ENCODE measurements at places on chromosomes 12 and 14. TPM values are rescaled to one million over a fixed set of nuclear protein-coding genes. Genes with fewer than 3 reads are reported as not detected.
A peak's percentile ranks its signal among the peaks of the same experiment; 100 is the strongest.

- DNase-seq: peak; percentile 60
These were observed 3.0 kb downstream of the EVL start for GRCh38 chr14:100067971-100068959.

DNA sequence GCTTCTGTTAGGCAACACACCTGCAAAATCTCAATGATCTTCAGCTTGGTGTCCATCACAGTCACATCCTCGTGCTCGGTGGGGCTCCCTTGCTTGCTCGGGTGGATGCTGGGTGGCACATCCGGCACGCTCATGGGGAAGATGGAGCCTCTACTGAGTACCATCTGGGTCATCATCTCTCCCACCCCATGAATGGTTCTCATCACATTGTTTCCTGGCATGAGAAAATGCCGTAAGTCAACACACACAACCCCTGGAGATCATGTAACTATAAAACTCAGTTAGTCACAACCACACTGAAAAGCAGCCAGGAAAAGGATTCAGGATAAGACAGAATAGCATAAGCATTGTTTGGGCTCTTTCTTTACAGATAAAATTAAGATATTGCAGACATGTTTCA, 201.1 kb downstream of the ITPR2 start:
- no peak for DNase-seq

DNA sequence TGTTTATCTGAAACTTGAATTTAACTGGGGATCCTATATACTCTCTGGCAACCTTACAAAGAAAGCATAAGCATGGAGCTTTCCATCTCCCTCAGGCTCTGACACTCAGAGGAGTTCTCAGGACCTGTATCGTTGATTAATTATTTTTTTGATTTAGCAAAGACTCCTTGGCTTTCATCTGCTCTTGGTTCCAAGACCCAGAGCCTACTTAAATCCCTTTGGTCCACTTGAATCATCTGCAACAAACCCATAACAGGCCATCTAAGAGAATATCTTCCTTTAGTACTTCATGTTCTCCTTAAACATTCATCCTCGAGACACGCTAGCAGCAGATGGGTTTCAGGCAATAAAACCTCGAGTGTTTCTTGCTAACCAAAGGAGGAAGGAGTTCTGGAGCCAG, 85.4 kb downstream of the ZFP36L1 start:
- DNase-seq: no peak

- DNase-seq: no peak
These were observed at the start of gene SLC7A7 for GRCh38 chr14:22814941-22815713. TSS of gene SLC7A7 (minus strand) at chr14:22815435. CDS start at chr14:22813398, 2,037 bp downstream.

- peak; percentile 61 for DNase-seq
These were observed 512 bp downstream of the POU6F1 start for GRCh38 chr12:51217133-51217967.

DNA sequence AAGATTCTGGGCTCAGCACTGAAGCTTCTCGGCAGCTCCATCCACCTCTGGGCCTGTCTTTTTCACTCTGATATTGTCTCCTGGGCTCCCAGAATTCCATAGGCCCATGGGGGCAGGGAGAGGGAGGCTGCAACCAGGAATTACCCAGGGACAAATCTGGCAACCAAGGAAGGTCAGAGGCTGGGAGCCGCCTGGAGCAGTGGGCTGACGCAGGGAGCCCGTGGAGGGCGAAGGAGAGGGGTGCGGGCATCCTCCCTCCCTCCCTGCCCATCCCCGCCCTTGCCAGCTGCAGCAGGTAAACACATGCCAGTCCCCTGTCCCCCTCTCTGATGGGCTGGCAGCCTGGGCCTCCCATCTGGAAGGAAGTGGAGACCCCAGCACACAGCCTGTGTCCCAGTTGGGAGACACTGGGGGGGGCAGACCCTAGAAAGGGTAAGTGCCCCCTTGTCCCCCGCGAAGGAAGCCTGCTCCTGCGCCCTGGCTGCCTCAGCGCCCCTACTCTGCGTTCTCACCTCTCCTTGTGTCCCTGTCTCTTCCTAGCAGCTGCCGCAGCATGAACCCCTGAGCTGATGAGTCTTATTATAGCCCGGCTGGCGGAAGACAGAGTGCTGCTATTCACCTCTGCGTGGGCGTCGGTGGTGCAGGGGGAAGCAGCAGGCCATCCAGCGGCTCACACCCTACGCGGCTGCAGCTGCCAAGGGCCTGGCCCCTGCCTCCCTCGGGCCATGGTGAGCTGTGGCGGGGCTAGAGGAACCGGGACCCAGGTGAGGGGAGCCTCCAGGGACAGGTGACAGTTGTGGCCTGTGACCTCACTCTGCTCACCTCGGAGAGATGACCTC, 6.7 kb downstream of the LRTM2 start:
- no peak for DNase-seq

GRCh38 chr14:25570483-25570882, 520.5 kb upstream of the STXBP6 start:
- no peak for DNase-seq

DNA sequence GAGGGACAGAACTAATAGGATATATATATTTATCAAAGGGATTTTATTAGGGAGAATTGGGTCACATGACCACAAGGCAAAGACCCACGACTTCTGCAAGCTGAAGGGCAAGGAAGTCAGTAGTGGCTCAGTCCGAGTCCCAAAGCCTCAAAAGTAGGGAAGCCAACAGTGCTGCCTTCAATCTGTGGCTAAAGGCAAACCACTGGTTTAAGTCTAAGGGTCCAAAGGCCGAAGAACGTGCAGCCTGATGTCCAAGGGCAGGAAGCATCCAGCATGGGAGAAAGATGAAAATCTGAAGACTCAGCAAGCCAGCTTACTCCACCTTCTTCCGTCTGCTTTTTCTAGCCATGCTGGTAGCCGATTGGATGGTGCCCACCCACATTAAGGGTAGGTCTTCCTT, 157.9 kb upstream of the CRY1 start:
- DNase-seq: no peak

GRCh38 chr12:74401035-74401434, 136.6 kb upstream of the ATXN7L3B start:
- DNase-seq: no peak

DNA sequence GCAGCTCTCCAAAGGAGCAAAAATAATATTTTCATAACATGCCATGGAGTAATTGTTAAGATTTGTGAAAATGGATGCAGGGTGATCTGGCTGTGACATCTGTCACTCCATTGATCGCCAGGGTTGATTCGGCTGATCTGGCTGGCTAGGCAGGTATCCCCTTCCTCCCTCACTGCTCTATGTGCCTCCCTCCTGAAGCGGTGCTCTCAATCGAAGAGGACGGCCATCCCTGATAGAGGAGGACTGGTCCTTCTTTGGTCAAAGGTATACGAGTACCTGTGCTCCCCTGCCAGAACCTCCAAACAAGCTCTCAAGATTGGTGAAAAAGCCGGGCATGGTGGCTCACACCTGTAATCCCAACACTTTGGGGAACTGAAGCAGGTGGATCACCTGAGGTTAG, 47.9 kb downstream of the VCPKMT start:
- no peak for DNase-seq

DNA sequence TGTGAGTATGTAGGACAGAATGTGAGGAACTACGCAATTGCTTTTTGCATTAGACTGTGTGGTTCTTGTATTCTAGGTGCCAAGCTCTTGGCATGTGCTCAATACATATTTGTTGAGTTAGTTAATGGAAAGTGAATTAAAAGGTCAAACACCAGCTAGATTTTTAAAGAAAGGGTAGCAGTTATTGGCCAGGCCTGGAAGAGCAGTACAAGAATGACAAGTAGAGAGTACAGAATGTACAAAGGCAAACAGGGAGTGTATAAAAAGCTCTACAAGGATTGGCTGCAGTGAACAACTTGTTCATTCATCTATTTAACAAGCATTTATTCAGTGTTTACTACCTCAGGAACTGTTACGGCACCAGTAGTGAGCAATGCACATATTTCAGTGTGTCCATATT, 854.0 kb upstream of the SEL1L start:
- DNase-seq: no peak

DNA sequence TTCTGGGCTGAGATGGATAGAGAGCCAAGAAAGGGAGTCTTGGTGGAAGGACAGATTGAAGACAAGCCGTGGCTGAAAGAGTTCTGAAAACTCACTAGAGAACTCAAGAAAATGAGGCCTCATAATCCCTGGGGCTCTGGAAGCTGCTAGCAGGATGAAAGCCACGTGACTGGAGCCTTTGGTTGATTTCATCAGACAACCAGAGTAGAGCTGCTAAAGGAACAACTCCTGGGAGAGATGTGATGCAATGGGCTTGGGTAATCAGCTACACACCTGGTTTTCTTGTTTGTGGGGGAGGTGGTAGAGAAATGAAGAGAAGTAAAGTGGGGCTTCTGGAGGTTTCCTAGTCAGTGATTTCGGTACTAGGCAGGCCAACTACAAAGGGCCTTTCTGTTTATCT, 13.4 kb downstream of the CSRNP2 start:
- DNase-seq: no peak

- no peak for DNase-seq
These were observed 13.3 kb upstream of the BTG1 start for GRCh38 chr12:92158796-92159439.

- DNase-seq: no peak
These were observed 8.3 kb downstream of the CEP128 start for GRCh38 chr14:80933282-80933681.

GRCh38 chr12:116551952-116552772, 7.0 kb upstream of the MAP1LC3B2 start:
- no peak for DNase-seq

DNA sequence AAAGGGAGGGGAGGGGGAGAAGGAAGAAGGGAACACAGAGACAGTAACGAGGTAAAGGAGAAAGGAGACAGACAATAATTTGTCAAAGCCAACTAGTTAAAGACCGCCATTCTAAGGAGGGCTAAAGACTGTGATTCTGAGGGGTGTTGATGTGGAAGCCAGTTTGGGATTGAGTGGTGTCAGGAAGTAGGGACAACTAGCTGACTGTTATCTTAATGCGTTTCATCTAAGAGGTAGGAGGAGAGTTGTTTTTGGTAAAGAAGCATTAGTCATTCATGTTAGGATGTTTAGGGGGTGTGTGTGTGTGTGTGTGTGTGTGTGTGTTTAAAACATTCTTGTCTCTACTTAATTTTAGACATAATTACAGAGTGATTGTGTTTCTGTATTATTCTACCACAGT, 95.0 kb downstream of the INSM2 start:
- no peak for DNase-seq

- DNase-seq: no peak
These were observed 42.0 kb downstream of the ADIPOR2 start for GRCh38 chr12:1732914-1733313.

GRCh38 chr14:81313200-81313599, 86.9 kb downstream of the STON2 start:
- no peak for DNase-seq

GRCh38 chr12:71636704-71637115, 26.9 kb downstream of the ZFC3H1 start:
- DNase-seq: no peak

GRCh38 chr12:125518074-125518473, 452.8 kb downstream of the AACS start:
- DNase-seq: no peak

DNA sequence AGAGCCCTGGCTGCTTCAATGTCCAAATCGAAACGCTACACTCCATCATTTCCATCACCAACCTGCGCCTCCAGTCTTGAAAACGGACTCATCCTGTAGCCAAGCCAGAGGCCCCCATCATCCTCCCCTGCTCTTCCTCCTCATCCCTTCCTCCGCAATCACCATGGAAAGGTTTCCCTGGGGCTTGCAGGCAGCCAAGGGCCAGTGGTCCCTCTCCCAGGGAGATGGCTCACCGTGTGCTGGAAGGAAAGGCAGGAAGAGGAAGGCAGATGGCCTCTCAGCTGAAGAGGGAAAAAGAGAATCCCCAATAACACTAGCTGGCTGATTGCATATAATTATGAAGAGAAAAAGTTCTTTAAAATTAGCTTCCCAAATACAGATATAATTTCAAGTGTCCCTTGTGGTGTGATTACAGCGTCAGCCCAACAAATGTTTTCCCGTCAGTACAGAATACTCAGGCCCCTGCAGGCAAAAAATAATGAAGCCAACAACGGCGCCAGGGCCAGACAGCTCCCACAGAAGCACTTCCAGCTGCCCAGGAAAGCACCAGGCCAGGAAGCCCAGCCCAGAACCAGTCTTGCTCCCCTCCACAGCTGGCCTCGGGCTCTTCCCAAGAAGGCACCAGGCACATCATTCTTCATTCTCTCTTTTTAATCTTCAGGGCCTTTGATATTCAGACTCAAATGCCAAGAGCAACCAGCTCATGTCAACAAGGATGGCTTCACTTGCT, 24.7 kb downstream of the ITPK1 start:
- no peak for DNase-seq

GRCh38 chr12:104022786-104023185, 27.2 kb downstream of the GLT8D2 start:
- DNase-seq: no peak

DNA sequence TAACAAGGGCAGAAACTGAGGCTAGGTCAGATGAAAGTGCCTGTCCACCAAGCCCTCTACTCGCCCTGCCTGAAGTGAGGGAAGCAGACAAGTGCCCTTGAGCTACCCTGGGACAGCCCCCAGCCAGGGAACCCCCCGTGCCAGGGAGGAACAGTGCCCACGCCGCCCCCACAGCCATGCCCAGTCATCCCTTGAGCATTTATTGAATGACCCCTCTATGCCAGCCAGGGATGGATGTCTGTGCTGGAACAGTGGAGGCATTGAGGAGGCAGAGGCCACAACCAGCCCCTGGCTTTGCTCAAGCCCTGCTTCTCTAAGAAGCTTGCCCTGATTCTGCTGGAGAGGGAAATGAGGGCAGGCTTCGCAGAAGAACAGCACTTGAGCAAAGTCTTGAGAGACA, 3.7 kb upstream of the AQP6 start:
- DNase-seq: no peak

GRCh38 chr12:75684678-75685616, 173.5 kb upstream of the KRR1 start:
- DNase-seq: no peak

GRCh38 chr14:59920378-59920683, 387 bp downstream of the LRRC9 start:
- DNase-seq: no peak

DNA sequence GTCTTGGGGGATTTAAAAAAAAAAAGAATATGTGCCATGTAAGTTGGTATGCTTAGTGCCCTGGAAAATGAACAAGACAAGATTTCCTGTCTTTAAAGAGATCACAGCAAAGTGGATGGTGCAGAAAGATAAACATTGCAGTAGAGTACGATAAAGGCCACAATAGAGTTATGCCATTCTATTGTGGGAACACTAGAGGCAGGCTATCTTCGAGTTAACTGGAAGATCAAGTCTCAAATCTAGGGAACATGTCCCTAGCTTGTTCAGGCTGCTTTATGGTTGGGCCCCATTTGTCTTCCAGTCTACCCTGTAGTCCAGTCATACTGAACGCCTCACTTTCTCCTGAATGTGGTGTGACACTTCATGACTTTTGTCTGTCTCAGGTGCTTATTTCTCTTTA, 18.7 kb upstream of the CCT2 start:
- DNase-seq: no peak

Gene SSTR1
- total RNA-seq: not detected

Gene CLEC4C
- total RNA-seq: 0.44 TPM

Gene BATF
- total RNA-seq: 171 TPM

Gene NRL
- total RNA-seq: 5.4 TPM

Gene BRMS1L
- 3.7 TPM for total RNA-seq

Gene TTLL5
- total RNA-seq: 37.9 TPM

Gene DAO
- not detected for total RNA-seq

Gene SPPL3
- 40.3 TPM for total RNA-seq

Gene SERPINA6
- not detected for total RNA-seq

Gene ASCL1
- not detected for total RNA-seq

Gene HHIPL1
- not detected for total RNA-seq

Gene INSM2
- total RNA-seq: not detected

Gene IL26
- not detected for total RNA-seq

Gene CLEC9A
- total RNA-seq: not detected

Gene ANG
- total RNA-seq: 1.1 TPM

Gene RNF31
- total RNA-seq: 87.4 TPM
